ENCODE measurements at places on chromosomes 16 and 17.
A peak's percentile ranks its signal among the peaks of the same experiment; 100 is the strongest.

- no peak for DNase-seq
Observed at GRCh38 chr17:5837055-5837491, 233.1 kb upstream of the WSCD1 start.

DNA sequence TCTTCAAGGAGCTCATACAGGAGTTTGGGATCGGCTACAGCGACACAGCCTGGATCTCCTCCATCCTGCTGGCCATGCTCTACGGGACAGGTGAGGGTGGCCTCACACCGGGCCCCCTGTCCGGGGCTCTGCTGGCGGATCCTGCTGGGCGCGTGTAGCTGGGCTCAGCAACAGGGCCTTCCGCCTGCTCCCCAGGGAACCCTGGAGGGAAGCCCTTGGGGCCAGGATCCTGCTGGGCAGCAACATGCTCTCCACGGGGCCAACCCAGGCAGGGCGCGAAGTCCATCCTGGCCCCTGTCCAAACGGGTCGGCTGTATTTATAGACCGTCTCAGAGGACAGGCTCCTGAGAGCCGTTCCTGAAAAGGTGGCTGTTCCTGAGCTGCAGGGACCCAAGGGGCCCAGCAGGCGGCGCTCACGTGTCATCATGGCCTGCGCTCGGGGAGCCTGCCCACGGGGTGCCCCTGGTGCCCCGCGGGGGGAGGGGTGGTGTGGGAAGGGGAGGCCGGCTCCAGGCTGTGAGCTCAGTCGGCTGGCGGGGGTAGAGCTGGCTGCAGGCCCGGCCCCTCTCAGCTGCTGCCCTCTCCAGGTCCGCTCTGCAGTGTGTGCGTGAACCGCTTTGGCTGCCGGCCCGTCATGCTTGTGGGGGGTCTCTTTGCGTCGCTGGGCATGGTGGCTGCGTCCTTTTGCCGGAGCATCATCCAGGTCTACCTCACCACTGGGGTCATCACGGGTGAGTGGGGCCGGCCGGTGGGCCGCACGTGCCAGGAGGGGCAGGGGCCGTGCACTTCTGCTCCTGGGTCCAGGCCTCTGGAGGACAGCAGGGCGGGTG, 7.5 kb downstream of the SLC16A3 start:
- DNase-seq: peak; percentile 60

- DNase-seq: peak; percentile 96
Observed at GRCh38 chr17:81346090-81346907, 49.0 kb upstream of the BAHCC1 start.

- no peak for DNase-seq
Observed at GRCh38 chr17:78044280-78044835, 84.2 kb downstream of the TMC6 start.

DNA sequence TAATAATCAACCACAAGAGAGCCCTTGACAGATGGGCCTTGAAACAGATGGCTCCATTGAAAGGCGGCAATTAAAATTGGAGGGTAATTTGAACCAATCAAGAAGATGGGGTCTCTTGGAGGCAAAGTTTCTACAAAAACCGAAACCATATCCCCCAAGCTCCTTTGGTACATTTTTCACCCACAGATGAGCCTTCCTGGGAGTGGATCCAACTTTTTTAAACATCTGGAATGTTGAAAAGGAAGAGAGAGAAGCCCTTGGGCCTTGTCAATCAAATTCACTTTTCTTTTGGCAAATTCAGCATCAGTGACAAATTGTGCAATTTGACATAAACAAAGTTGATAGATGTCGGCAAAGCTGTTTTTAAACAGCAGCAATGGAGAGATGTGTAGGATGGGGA, 13.2 kb upstream of the NUP93 start:
- DNase-seq: no peak

- DNase-seq: no peak
Observed at GRCh38 chr17:7235693-7236665, 1.7 kb upstream of the DVL2 start.

DNA sequence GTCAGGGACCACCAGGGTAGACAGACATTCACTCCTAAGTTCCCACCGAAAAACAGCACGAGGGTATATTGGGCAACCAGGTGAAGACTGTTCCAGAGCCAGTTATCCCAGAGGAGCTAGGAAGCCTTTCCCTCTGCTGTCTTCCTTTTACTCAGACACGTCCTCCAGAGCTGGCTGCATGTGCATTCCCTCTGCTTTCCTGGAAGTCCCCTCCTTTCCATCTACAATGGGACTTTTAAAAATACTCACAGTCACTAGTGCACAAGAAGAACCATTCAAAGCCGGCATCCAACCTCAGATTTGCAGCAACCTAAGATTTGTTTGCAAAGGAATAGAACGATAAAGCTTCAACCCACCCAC, 32.5 kb upstream of the CRISPLD2 start:
- DNase-seq: no peak

GRCh38 chr17:17769869-17770631, 66.7 kb downstream of the SREBF1 start:
- no peak for DNase-seq

DNA sequence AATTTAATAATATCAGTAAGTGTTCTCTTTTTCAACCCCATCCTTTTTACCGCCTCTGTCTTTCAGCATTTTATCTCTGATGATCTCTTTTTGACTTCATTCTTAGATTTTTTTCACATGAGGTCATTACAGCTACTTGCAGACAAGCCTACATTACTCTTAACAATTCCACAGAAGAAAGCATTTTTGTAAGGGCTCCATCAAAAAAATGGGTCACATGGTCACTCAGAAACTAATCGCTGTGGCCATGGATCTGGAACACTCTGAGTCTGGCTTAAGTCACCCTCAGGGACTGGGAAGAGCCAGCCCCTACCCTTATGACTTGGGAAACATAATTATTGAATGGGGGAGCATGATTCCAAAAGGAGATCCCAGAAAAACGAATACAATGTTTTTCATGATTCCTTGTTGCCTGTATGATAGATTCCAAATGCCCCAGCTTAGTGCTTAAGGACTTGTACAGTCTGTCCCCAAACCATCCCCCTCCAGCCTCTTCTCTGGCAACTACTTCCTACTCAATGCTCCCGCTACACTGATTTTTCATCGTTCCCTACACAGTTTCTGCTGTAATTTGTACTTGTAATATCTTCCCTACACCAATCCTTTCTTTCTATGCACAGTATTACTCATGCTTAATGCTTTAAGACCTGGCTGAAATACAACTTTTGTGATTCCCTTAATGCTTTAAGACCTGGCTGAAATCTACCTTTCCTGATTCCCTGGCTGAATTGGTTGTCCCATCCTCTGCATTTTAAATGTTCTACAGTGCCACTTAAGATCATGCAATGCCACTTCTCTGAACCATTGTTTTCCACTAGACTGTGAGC, 457.8 kb downstream of the HS3ST4 start:
- no peak for DNase-seq

DNA sequence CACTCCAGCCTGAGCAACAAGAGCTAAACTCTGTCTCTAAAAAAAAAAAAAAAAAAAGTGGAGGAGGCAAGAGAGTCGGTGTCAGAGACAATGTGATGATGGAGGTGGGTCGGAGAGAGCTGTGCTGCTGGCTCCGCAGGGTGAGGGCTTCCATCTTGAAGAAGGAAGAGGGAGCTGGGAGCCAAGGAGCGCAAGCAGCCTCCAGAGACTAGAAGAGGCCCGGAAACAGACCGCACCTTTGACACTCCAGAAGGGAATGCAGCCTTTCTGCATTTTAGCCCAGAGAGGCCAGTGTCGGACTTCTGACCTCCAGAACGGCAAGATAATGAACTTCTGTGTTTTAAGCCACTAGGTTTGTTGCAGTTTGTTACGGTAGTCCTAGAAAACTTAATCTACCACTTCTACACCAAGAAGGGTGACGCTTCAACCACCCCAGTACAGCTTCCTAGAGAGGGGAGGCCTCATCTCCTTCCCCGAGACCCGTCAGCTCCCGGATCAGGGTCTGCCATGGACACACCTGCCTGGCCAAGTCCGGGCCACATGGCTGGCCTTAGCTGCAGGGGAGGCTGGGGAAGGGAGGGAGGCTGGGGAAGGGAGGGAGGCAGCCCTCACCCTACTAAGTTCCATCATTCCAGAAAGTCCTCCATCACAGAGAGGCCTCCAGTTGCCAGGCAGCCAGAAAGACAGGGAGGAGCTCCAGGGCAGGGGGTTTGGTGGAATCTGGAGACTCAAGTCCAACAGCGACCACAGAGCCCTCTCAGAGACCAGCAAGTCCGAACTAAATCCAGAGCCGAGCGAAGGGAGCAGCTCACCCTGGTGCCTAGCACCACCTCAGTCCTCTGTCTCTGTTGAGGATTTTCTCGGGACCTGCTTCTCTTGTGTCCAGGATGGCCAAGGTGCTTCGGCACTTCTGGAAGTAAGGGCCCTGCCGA, 13.2 kb upstream of the RBFOX3 start:
- DNase-seq: no peak

GRCh38 chr16:48284772-48285409, 37.6 kb upstream of the ABCC11 start:
- no peak for DNase-seq

- no peak for DNase-seq
Observed at GRCh38 chr17:4806456-4806776, 536 bp upstream of the PLD2 start.

DNA sequence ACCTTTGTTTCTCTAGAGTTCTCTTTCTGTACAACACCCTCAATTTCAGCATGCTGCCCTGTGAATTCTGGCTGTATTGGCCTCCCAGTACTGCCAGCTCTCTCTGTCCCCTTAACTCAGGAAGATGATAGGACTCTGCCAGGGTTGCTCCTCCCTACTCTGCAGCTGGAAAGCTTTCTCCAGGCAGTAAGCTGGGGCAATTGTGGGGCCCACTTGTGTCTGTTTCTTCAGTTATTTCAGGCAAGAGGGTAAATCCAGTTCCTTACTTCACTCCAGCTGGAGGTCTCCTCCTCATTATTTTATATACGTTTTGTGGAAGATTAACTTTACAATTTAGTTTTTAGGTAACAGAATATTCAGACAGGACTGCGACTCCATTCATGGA, 9.9 kb downstream of the C17orf100 start:
- peak; percentile 16 for DNase-seq

DNA sequence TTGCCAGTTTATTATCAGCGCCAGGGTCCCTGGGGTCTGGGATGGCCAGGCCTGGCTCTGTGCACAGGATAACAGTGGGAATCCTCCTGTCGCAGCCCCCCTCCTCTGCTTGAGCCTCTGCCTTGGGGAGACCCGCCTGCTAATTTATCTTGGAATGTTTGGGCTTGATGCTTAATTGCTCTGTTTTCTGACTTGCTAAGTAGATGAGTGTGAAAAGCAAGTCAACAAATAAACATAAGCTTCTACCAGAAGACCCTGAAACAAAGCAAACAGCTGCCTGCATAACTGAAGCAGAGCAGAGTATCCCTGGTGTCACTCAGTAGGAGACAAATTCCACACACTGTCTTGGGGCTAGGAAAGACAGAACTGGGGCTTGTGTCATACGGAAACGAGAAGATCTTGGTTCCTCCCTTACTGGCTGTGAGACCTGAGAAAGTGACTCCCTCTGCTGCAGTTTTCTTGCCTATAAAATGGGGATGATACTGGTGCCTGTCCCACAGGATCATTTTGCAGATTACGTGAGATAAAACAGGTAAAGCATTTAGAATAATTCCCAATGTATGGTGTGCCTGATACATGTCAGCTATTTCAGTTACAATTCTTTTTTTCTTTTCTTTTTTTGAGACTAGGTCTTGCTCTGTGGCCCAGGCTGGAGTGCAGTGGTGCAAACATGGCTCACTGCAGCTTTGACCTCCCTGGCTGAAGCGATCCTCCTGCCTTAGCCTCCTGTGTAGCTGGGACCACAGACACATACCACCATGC, 44.8 kb upstream of the IRX3 start:
- no peak for DNase-seq

DNA sequence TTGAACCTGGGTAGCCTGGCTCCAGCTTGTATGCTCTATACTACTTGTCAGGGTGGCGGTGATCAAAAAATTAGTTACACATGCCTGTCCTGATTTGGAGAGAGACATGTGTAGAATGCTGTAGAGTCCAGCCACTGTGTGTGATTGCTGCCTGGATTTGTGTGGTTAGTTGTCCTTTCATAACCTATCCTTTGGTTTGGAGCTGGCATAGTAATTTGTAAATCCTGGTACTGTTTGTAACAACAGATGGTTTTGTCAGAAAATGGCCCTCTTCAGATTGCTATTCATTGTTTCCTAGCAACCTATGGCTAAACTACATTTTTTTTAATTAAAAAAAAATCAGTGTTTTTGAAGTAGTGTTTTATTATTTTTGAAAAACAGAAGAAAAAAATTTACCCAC, 30.5 kb downstream of the ETV4 start:
- DNase-seq: no peak

DNA sequence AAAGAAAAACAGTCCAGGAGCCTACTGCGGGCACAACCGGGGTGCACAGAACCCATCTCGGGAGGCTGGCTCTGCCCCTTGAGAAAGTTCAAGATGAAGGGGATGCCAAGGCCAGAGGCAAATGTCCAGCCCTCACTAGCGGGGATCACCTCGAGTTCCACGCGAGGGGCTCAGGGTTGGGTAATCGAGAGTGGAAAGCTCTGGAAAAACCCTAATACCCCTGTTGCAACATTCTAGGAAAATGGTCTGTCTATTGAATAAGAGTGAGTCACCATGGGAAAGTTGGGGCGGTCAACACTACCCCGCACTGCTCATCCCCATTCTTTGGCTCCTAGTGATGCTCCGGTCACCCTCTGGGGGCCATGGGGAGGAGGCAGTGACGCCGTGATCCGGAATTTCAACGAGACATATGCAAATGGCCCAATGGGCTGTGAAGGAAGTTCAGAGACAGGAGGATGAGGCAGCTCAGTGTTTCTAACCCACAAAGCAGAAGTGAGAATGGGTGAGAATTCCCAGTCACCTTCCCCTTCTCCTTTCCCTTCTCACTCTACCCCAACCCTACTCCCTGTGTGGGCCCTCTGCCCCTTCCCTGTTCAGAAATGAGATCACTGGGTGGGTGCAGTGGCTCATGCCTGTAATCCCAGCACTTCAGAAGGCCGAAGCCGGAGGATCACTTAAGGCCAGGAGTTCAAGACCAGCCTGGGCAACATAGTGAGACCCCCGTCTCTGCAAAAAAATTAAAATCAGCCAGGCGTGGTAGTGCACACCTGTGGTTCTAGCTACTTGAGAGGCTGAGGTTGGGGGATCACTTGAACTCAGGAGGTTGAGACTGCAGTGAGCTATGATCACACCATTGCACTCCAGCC, 22.4 kb downstream of the SOCS3 start:
- peak; percentile 90 for DNase-seq

DNA sequence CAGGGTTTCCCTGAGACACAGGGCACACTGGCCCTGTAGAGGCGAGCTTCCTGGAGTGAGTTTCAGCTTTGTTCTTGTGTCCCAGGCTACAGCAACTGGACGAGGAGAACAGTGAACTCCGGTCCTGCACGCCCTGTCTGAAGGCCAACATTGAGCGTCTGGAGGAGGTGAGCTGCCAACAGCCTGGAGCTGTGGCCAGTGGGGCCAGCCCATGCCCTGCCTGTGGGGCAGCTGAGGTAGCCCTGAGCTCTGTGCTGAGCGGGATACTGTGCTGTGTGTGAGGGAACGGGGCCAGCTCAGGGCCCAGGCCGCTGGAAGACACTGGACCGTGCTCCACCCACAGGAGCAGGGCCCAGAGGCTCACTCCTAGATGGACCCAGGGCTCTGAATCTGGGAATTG, 8.7 kb upstream of the CAPN15 start:
- no peak for DNase-seq

DNA sequence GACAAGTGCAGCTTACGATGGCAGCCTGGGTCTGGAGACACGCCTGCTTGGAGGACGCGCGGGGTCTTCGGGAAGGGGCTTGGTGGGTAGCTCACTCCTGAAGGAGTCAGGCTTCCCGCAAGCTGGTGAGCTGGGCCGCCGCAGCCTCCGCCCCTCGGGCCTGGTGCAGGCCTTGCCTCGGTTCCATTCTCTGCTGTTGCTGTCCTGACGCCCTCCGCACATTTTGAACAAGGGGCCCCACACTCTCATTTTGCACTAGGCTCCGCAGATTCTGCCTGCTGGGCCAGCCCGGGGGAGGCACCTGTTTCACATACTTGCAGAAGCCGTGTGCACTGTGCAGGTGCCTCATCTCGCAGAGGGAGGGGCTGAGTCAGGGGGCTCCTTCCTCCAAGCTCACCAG, 31.9 kb upstream of the CBX4 start:
- no peak for DNase-seq
